ENCODE measurements at places on chromosomes 1 and 21.

- no peak for DNase-seq
Observed at GRCh38 chr1:111696330-111696729, 42.9 kb downstream of the INKA2 start.

- DNase-seq, result peak; percentile 51
Observed at GRCh38 chr1:44237721-44238457, 24.6 kb downstream of the DMAP1 start.

- DNase-seq, result peak; percentile 84
Observed at GRCh38 chr1:200510228-200510623, 100.4 kb upstream of the ZNF281 start.

DNA sequence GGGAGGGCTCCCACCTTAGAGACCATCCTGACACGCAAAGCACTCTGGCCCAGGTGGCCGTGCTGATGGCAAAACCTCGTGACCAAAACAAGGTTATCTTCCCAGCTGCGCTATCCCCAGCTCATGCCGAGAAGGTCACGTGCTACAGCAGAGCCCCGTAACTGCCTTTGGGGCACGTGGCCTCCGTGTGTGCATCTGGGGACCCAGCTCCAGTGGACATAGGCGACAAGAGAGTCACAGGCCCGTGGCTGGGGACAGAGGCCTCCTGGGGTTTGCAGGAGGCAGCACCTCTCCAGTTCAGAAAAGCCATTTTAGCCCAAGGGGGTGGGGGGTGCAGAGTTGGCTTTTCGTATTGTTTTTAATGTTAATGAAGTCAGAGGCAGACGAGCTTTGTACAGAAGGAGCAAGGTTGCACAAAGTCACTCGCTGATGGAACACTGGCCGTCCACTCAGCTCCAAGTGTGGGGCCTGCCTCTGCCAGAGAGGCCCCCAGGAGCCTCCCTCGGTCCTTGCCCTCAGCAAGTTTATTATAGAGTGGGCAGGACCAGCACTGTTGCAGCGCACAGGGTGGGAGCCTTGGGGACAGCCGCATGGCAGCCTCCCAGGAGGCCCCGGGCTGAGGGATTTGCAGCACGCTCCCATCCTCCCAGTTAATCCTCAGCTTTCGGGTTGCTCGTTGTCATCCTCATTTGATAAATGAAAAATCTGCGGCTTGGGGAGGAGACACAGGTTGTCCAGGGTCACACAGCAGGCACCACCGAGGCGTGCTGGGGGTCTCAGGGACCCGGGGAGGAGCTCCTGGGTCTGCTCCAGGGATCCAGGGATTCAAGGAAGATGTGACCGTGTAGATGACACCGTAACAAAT lies 8.0 kb upstream of the PDE9A start:
- DNase-seq, result no peak

GRCh38 chr1:229131243-229132105 lies 139.4 kb upstream of the RAB4A start:
- DNase-seq, result no peak

- DNase-seq, result no peak
Observed at GRCh38 chr1:79264285-79264684, 257.8 kb upstream of the ADGRL4 start.

- no peak for DNase-seq
Observed at GRCh38 chr1:65469889-65470340, 49.4 kb downstream of the LEPR start.

DNA sequence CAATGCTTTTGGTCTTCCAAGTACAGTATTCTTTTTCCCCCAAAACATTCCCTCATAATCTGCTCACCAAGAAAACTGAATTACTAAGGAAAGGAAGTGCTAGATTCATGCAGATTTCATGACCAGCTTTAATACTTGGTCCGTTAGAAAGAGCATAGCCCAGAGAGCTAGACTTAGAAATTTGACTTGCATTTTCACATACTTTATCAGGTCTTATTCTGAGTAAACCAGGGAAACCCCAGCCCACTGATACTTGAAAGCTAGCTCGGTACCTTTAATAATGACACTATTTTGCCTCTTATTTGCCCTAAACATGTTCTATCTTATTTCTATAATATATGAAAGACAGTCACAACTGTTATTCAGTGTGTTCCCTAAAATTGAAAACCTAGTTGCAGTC lies 204.5 kb downstream of the TTLL7 start:
- no peak for DNase-seq

GRCh38 chr1:11967028-11967547 lies 13.2 kb upstream of the MFN2 start:
- DNase-seq, result no peak

DNA sequence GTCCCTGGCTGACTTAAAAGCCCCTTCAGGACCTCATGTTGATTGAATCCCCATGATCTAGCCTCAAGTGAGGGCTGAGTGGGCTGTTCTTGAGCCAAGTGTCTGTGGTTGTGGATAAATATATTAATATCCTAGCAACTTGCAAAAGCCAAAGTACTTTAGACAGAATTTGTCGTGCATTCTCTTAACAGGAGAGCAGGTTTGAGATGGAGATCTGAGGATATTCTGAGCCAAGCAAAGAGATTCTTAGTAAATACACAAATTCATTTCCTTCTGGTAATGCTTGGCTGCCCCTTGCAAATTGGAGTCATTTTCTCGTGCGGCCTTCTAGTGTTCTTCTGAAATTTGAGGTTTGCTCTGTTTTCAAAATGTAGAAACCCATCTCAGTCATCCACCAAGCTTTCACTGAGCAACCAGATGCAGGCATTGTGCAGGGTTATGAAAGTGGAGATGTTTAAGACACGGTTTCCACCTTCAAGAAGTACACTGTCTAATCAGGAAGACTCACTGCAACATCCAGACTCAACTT lies 242.1 kb upstream of the JUN start:
- DNase-seq, result peak; percentile 34

- DNase-seq, result no peak
Observed at GRCh38 chr1:8754247-8754650, 63.2 kb downstream of the RERE start.

DNA sequence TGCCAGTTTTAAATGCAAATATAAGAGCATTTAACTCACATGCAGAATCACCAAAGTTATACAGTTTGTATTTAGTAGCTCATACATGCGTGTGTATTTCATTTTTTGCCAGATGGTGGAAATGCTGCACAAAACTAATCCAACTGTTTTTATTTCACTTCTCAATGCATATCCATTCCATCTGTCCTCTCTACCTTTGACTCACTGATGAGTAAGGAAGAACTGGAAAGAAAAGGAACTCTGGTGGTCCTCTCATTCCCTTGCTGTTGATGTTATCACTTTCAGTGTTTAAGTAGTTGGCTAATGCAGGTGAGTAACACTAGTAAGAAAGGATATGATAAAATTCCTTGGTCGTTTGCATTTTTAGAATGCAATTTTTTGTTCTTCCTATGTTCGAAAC lies 5.7 kb upstream of the SLC1A7 start:
- no peak for DNase-seq

DNA sequence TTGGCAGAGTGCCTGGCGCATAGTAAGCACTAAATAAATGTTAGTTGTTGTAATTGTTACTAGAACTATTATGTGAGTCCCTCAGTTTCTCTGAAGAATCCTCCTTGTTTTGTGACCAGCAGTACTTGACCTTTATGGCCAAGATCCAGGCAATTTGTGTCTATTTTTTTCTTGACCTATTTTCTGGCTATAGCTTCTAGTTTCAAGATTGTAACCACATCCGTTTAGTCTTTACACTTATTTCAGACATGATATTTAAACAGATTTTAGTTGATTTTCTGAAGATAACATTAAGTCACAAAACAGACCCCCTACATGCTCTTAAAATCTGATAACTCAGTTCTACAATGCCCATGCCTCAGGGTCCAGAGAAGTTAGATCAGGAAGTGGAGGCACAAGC lies 50.3 kb downstream of the CDC7 start:
- DNase-seq, result no peak

- DNase-seq, result no peak
Observed at GRCh38 chr1:205812271-205812877, 624 bp downstream of the SLC41A1 start.

GRCh38 chr1:165443539-165444311 lies 1.2 kb downstream of the RXRG start:
- peak; percentile 4 for DNase-seq

DNA sequence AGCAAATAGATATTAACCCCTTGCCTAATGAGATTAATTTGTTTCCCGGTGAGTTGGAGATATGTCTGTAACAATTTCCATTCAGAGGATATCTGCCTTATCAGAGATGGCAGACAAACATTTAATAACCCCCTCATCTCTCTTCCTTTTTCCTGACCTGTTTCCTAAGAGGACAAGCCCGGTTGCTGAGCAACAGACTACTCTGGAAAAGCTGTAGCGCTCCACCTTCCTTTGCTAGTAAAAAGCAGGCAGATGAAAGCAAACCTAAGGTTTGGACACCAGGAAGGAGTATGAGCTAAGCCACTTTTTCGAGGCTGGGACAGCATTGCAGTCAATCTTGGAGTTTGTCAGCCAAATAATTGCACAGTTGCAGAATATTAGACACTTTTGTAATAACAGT lies 82.4 kb downstream of the RGS21 start:
- DNase-seq, result no peak

- no peak for DNase-seq
Observed at GRCh38 chr21:31524140-31524539, 135.4 kb upstream of the SOD1 start.

DNA sequence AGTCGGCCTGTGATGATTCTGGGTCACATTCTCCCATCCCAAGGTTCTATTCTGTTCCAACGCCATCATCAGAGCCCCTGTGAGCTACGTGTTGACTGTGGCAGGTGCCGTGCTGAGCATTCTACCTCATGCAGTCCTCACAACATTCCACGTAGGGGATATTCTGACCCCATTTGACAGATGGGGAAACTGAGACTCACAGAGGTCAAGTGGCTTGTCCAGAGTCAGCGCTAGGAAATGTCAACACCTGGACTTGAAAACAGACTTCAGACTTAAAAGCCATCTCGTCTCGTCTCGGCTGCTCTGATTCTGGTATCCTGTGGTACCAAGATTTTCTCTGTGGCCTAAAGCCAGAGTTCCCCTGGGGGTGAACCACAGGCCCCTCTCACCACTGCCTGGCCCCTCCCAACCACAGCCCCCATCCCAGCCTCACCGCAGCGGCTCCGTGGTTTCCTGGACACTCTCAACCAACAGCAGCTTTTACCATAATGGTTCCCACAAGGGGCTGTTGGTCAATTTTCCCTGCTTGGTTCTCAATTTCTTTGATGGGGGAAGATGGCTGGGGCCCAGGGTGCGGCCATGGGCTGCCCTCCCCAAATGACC lies 39.6 kb downstream of the SDC3 start:
- peak; percentile 45 for DNase-seq

DNA sequence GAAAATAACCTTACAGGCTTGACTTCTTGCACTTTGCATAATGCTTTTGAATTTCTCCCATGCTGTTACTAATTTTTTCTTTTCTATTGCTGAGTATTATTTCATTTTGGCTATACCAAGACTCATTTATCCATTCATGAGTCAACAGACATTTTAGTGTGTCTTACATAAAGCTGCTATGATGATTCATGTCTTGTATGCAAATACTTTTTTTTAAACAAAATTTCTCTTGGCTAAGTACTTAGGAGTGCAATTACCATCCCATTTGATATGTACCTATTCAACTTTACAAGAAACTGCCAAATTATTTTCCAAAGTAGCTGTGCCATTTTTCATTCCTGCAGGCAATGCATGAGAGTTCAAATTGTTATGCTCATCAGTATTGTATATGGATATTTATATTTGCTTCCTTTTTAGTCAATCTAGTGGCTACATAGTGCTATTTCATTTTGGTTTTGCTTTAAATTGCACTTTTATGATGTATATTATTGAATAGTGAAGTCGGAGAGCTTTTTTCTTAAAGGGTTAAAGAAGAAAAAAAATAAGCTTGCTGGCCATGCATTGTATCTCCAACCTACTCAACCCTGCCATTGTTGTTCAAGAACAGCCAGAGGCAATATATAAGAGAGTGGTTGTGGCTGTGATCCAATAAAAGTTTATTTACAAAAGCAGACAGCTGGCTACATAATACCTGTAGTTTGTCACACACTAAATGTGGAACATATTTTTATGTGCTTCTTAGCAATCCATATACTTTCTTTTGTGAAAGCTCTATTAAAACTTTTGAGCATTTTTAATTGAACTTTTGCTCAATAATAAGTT lies 862.8 kb downstream of the KCNT2 start:
- no peak for DNase-seq

DNA sequence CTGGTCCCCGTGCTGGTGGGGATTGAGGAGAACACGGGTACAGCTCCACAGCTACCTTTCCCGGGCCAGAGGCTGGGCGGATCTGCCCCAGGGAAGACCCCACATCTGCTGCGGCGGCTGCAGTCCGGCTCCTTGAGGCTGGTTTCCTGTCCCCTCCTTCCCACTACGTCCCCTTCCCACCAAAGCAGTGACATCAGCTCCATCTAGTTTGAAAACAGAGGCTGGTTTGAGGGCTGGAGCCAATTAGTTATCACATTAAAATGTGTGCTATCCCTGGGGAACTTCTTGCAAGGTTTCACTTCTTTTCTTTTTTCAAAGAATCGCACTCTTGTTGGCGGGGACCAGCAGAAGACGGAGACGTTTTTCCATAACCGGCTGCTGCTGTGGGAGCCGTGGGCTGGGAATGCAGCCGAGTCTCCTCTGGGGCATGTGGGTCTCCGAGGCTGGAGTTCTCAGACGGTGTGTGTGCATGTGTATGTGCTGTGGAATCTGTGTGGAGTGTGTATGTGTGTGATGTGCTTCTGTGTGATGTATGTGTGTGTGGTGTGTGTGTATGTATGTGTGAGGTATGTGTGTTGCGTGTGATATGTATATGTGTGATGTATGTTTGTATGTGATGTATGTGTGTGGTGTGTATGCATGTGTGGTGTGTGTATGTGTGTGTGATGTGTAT lies 8.9 kb upstream of the PCBP3 start:
- no peak for DNase-seq

- peak; percentile 73 for DNase-seq
Observed at GRCh38 chr1:89945852-89946476, 48.9 kb upstream of the ZNF326 start.

DNA sequence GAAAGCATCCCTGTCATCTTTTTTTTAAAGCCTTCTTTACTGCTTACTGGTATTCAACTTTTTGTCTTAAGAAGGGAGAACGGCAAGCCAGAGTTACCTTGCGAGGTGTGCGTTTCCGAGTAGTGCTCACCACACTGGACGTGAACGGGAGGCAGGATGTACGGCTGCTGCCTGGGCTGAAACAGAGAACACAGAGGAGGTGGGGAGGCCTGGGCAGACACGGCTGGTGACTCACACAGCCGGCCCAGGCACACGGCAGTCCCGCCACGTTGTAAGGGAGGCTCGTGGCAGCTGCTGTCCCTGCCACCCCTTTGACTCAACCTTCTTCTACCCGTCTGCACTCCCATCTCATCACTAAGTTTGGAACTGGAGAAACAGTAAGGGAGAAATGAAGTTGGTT lies 105.8 kb downstream of the SMYD2 start:
- DNase-seq, result peak; percentile 34

GRCh38 chr1:23620605-23621004 lies 61.3 kb upstream of the ID3 start:
- no peak for DNase-seq

GRCh38 chr1:200558866-200559459 lies 61.6 kb downstream of the KIF14 start:
- DNase-seq, result peak; percentile 27
